ENCODE measurements at places on chromosomes 12 and 14. TPM values are rescaled to one million over a fixed set of nuclear protein-coding genes. Genes with fewer than 3 reads are reported as not detected.

Gene STRN3
- 39.1 TPM for total RNA-seq

Gene PTPRQ
- 0.19 TPM for total RNA-seq

Gene MAP3K9
- 8.1 TPM for total RNA-seq

Gene RPL36AL
- 260 TPM for total RNA-seq

GRCh38 chr14:76550534-76550933 is 174.6 kb downstream of the ESRRB start:
- DNase-seq, result no peak
- no peaks in the 10 kb centered on the region for H3K27me3 ChIP-seq
- H3K27ac ChIP-seq, result peak overlapping the region; percentile 83
- no peak overlapping the region for H3K4me3 ChIP-seq
- H3K36me3 ChIP-seq, result no peaks in the 10 kb centered on the region
